HFFc6 (cell line): ENCODE measurements at places on chromosomes 3 and 15. TPM values are rescaled to one million over a fixed set of nuclear protein-coding genes. Genes with fewer than 3 reads are reported as not detected.

GCNT3 gene
- total RNA-seq = not detected in 3 replicates

ESYT3 gene
- total RNA-seq = 0.05 TPM in 2 of 3 replicates, not detected in the other

GOLGA6A gene
- total RNA-seq = not detected in 3 replicates

TRH gene
- not detected in 3 replicates for total RNA-seq

HCN4 gene
- not detected in 2 replicates for total RNA-seq

ZNF860 gene
- 0.08 to 0.37 TPM (median 0.14 TPM) in 3 replicates for total RNA-seq

MUC13 gene
- total RNA-seq = 0.06 and 0.18 TPM in 2 replicates

MEX3B gene
- 3.6 to 4.8 TPM (median 4.3 TPM) in 3 replicates for total RNA-seq

XCR1 gene
- not detected in 3 replicates for total RNA-seq

MRPL46 gene
- total RNA-seq = 25.7 to 31.3 TPM (median 26.4 TPM) in 3 replicates

VIPR1 gene
- not detected in 3 replicates for total RNA-seq

IL17RE gene
- 0.42 to 0.57 TPM (median 0.54 TPM) in 3 replicates for total RNA-seq

RTP3 gene
- not detected in 3 replicates for total RNA-seq

STXBP5L gene
- total RNA-seq = not detected in 3 replicates

ABHD17C gene
- 8.5 to 17.0 TPM (median 9.8 TPM) in 3 replicates for total RNA-seq

CACNA1D gene
- total RNA-seq = not detected in 3 replicates

EPHA3 gene
- 0.05 and 0.11 TPM in 2 replicates for total RNA-seq

C3orf62 gene
- total RNA-seq = 2.7 to 3.0 TPM (median 2.7 TPM) in 3 replicates

IL12A gene
- total RNA-seq = 1.9 to 3.0 TPM (median 2.3 TPM) in 3 replicates

NDN gene
- not detected in 3 replicates for total RNA-seq

RASGRP1 gene
- total RNA-seq = 0.22 to 0.60 TPM (median 0.59 TPM) in 3 replicates

SOX2 gene
- total RNA-seq = not detected in 3 replicates

MASP1 gene
- total RNA-seq = 39.1 to 133 TPM (median 42.2 TPM) in 3 replicates

GOLGA8M gene
- total RNA-seq = 0.29 to 0.48 TPM (median 0.32 TPM) in 3 replicates

PAK6 gene
- not detected in 3 replicates for total RNA-seq

EIF5A2 gene
- 30.5 to 38.0 TPM (median 32.8 TPM) in 3 replicates for total RNA-seq

GOLGA6B gene
- not detected in 3 replicates for total RNA-seq

GRK7 gene
- total RNA-seq = not detected in 3 replicates

MINDY4B gene
- not detected in 2 replicates for total RNA-seq
